ENCODE measurements at places on chromosomes 3 and 15.

DNA sequence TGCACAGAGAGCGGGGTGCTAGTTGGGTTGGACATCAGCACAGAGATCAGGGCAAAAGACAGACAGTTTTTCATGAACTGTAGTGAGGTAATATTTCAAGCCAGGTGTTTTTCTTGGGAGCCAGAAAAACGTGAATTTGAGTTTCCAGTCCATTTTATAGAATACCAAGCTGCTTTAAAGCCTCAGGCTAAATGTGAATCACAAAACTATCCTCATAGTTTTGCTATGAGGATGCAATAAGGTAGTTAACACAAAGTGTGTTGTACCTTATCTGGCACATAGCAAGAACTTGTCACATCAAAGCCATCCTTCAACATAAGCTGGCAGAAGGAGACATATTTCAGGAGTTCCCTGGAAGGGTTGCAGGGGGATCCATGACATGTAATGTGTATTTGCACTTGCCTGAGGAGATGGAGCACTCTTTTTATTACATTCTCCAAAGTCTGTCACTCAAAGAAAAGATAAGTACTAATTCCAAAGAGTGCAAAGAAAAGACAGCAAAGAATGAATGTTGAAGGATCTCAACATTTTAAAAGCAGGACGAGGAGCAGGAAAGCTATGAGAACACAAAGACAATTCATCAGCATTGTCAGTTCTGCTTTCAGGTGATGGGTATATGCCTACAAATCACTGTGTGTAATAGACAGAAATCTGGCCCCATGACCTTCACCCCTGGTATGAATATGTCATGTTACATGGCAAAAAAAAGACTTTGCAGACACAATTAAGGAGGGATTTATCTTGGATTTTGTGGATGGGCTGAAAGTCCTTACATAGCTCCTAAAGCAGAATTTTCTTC lies 1046.4 kb downstream of the NTRK3 start:
- no peak for DNase-seq

DNA sequence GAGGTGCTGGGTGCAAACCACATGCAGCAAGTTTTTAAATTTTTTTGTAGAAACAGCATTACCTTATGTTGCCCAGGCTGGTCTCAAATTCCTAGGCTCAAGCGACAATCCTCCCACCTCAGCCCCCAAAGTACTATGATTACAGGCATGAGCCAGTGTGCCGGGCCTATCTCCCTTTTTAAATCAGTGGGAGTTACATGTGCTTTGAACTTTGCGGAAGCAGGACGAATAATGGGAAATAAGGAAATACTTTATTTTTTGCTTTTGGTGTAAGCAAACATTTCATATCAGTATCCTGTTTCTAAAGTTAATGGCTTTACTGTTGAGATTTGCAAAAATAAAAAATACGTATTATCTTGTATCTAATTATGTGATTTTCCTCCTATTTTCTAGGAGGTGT lies 9.1 kb downstream of the NR1D2 start:
- DNase-seq = no peak

DNA sequence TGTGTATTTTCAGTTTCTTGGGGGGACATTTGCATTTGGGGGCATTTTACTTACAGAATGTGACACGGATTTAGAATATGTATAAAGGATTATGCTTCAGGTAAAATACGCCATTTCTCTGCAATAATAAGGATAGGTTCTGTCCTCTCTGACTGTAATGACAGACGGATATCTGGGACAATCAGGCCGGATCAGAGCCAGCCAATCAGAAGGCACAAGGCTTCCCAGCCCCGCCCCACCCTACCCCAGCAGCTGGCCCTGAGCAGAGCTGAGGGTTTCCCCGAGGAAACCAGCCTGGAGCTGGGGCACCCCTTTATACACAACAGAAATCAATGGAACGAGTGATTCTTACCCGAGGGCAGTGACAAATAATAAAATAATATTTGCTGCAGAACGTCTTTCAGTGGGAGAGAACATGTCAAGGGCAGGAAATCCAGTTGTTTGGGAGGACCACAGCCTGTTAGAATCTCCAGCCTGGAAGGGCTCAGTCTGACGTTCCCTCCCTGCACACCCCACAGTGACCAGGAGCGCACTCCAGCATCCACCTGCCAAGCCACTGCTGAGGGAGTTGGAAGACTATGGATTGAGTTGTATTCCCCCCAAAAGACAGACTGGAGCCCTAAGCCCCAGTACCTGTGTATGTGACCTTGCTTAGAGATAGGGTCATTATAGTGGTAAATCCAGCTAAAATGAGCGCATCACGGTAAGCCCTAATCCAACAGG lies 30.3 kb upstream of the SEC13 start:
- DNase-seq = no peak

GRCh38 chr3:148657470-148657869 lies 40.2 kb upstream of the AGTR1 start:
- DNase-seq = no peak

- DNase-seq = no peak
Measured at GRCh38 chr15:65873256-65873655, 4.0 kb downstream of the RAB11A start.

GRCh38 chr3:195034101-195034500 lies 236.9 kb downstream of the XXYLT1 start:
- DNase-seq = no peak

DNA sequence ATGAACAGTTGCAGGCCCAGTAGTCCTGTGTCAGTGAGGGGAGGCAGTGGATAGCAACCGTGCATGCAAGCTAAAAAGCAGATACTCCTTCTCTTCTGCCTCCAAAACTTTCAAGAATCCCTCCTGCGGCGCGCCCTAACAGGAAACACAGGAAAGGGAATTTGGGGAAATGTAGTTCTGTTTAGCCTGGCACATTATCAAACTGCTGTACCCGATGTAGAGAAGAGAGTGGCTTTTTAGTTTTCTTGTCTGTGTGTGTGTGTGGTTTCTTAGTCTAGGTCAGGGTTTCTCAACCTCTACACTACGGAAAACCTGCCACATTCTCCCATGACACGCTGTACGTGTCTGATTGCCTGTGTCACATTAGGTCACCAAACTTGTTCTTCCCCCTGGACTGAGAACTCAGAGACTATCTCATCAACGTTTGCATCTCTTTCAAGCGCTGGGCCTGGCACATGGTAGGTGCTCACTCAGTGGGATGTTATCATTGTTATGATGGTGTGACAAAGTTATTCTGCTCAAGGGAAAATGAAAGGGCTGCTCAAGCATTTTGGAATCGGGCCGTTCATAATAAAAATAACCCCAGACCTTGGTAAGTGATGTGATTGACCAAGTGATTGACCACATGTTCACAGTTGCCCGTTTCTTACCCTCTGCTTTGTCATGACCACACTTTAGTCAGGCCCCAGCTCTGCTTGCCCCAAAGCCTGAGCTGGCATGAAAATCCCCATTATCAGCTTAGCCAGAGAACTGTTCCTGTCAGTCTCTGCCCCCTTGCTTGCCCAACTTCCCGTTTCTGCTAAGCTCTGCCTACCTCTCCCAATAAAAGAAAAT lies 33.2 kb downstream of the TM4SF4 start:
- no peak for DNase-seq

- peak; percentile 71 for DNase-seq
Measured at GRCh38 chr3:196969134-196969659, 564 bp upstream of the PIGZ start.

DNA sequence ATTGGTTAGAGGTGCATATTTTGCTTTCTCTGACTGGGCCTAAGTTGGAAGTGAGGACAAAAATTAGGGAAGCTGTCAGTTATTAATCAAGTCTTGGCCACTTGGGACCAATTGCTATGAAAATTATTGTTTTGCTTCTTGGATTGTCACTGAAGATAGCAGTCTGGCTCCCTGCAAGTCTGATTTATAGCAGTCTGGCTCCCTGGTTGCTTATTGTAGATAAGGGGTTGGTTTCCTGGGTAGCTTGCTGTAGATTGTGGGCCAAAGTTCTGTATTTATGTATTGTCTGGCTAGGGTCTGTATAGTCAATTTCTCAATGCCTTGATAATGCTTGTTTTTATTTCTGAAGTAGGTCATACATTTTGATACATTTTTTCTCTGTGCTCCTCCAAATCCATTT lies 13.3 kb upstream of the DRD3 start:
- DNase-seq = no peak

- DNase-seq = no peak
Measured at GRCh38 chr3:21613372-21614070, 137.5 kb downstream of the ZNF385D start.

GRCh38 chr3:13224967-13225366 lies 151.7 kb upstream of the IQSEC1 start:
- no peak for DNase-seq

DNA sequence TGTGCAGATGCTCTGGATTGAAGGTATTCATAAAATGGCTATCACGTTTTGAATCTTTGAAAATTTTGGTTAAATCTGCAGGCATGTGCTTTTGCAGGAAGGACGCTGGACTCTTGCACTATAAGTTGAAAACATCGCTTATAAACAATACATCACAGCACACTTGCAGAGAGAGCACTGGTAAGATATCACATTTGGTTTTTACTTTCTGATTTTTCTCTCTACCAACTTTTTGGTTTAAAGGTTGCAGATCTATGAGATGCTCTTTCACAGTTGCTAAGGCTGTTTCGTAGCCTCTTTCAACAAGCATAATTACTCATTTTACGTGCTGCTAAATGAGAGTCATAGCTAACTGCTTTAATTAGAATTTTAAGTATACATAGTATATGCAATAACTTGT lies 724.4 kb upstream of the ARRDC4 start:
- DNase-seq = no peak

- no peak for DNase-seq
Measured at GRCh38 chr15:40721701-40722100, 26.7 kb downstream of the RAD51 start.

DNA sequence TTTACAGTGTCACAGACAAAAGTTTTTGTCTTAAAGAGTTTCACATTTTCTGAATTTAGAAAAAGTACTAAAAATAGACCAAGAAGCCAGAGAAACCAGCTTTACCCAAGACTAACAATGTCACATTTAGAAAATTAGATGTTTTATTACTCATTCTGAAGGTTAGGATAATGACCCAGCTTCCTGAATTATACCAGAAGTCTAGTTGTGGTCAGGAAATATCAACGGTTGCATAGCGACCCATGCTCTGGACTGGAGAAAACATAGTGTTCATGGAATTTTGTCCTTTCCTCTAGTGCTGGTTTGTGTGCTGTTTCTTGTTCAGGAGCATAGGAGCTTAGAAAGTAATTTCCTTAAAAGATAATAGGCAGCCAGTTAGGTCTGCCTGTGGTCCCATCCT lies 59.0 kb downstream of the DPPA2 start:
- no peak for DNase-seq

DNA sequence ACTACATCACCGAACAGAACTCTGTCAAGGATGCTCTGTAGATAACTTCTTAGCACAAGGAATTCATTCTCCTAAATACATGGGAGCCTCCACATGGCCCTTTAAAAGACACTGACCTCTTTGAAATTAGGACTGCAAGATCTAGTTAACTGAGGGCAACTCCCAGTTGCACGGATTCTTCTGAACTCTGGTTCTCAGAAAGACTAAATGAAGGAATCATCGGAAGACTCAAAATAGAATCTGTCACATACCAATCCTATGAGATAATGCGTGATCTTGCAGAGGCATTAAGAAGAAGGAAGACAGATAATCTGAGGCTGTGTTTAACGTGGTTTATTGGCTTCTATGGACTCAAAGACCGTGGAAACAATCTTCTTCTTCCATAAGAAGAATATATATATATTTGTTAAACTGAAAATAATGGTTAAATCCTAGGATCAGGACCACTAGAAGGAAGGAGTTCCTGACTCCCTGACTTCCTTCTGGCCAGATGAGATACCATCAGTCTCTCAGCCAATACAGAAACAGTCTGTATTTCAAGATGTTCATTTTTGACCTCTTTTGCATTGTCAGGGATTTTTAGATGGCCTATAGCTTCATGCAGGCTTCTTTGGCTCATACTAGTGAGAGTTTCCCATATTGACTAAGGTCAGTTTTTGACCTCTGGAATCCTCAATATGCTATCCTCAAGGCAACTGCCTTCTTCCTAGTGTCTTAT lies 33.9 kb upstream of the TBC1D23 start:
- no peak for DNase-seq
